ENCODE measurements at places on chromosomes 7 and 10.

GRCh38 chr10:86401588-86402282 lies 35.1 kb upstream of the GRID1 start:
- DNase-seq: no peak

- no peak for DNase-seq
Observed at GRCh38 chr7:70006261-70006920, 408.1 kb downstream of the AUTS2 start.

- DNase-seq: no peak
Observed at GRCh38 chr10:121425623-121426022, 172.6 kb downstream of the FGFR2 start.

DNA sequence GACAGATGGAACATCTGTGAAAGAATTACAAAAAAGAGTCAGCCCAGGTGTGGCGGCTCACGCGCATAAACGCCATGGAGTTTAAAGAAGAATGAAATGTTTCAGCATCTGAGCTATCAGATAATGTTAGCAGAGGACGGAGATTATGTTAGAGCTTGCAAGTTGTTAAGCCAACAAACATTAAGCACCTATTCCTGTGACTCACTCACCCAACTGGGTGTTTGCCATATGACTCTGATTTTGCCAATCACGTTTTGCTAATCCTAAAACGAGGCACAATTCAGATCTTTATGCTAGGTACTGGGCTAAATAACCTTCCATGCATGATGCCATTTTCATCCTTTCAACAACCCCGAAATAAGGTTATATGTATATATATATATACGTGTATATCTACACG lies 29.0 kb upstream of the CCNY start:
- no peak for DNase-seq

DNA sequence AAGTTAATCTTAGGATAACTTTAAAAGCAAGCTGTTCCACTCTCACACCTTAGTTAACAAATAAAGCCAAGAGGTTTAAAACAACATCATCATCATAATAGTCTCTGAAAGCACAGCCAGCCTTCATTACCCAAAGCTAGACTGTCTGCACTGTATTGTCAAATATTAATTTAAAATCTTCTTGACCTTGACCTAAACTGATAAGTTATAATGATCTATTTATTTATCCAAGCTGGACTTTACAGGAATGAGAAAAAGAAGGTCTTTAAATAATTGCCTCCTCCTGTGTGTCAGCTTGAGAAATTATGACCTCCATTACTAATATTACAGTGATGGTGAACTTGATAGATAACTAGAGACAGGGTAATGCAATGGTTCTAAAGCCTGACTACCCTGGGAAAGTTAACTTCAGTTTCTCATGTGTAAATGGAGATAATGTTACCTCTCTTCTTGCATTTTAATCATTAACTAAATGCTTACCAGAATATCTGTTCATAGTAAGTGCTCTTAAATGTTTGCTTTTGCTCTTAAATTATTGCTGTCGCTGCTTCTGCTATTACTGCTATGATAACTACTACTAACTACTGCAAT lies 111.0 kb downstream of the KAT6B start:
- DNase-seq: no peak

- DNase-seq: no peak
Observed at GRCh38 chr7:18941207-18941606, 176.2 kb downstream of the TWIST1 start.

DNA sequence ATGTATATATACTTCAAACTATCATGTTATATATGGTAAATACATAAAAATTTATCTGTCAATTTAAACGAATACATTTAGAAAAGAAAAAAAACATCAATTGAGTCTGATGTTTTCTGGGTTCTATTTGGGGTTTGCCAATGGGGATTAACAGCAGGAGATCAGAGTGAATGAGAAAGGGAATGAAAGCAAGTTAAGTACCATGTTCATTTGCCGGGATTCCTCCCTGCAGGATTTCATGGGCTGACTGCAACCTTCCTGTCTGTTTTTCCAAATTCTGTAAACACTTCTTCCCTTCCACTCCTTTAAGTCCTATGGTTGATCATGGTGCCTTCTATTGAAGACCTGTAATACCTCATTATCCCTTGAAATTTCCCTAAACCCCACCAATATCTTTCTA lies 33.9 kb upstream of the SEMA3A start:
- DNase-seq: no peak

All from left forelimb (tissue), 1 donor.